ENCODE measurements at places on chromosomes 4 and X.

DNA sequence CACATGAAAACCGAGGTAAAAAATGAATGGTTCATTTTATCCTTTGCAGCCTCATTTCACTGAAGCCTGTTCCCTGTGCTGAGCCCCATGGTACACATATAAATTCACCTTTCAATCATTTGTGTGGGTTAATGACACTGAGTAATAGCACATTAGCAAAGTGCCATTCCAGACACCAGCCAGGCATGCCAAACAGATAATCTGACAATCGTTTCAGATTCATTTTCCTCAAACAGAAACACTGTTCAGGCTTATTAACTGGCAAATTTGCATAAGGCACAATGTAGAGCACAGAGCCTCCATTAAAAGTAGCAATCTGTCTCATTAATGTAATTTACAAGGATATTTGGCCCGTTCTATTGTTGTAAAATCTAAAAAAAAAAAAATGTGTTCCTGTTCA lies 76.2 kb downstream of the UNC5C start:
- no peak for DNase-seq

DNA sequence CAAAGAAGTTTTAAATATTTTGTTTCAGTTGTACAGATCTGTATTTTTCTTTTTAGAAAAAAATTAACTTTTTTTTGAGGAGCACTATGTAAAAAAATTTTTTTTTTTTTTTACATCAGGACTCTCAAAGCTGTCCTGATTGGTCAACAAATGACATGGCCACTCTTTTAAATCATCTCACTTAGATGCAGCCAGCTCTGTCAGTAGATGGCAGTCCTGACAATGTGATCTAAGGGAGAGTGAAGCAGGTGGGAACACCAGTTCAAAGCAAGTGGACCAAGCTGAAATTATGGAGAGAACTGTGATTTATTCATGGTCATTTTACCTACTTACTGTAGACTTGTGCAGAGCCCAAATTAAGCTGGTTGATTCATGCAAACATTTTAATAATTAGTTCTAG lies 174.7 kb upstream of the GPRIN3 start:
- DNase-seq: no peak

- peak; percentile 28 for DNase-seq
Observed at GRCh38 chrX:103012945-103013344, 51.0 kb downstream of the BEX1 start.

- DNase-seq: no peak
Observed at GRCh38 chrX:37302569-37302968, 46.6 kb upstream of the PRRG1 start.

DNA sequence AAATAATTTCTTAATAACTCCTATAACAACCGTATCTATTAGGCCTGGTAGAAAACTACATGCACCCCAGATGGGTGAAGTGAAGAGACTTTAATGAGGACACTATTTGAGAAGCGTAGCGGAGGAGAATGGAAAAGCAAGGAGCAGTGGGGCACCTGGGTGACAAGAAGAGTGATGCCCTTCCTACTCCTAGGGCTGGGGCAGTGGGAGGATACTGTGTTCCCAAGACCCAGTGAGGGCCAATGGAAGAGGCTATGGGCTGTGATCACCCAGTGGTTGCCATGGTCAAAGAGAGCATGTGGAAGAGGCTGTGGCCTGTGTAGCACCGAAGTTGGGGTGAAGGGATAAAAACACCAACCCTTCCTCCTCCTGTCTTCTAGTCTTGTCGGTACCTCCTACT lies 86.5 kb upstream of the SHISA3 start:
- DNase-seq: no peak

DNA sequence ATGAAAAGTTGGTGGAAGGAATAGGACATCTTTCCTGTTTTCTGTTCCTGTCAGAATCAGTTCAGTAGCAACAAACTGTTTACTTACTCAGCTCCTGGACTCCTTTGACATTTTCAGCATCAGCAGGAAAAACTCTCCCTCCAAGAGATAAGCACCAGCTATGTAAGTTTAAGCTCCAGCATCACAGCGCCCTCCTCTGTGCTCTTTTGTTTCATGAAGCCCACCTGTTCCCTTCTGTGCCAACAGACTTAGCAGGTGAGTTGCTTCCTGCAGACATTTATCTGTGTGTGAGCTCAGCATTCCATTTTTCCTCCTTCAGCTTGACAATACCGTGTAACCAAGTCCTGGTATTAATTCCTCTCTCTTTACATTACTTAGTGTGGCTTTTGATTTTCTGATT lies 644.1 kb upstream of the AGA start:
- DNase-seq: no peak

GRCh38 chrX:38606821-38607220 lies 45.5 kb downstream of the TSPAN7 start:
- no peak for DNase-seq

- DNase-seq: no peak
Observed at GRCh38 chrX:46686003-46686645, 72.8 kb downstream of the SLC9A7 start.

GRCh38 chr4:105895583-105896460 lies 551 bp downstream of the NPNT start:
- no peak for DNase-seq

GRCh38 chr4:1403177-1403583 lies 3.1 kb downstream of the NKX1-1 start:
- DNase-seq: no peak

GRCh38 chrX:8848441-8848840 lies 47.3 kb upstream of the FAM9A start:
- DNase-seq: no peak

- DNase-seq: no peak
Observed at GRCh38 chr4:163866728-163867315, 372.3 kb downstream of the TMA16 start.

DNA sequence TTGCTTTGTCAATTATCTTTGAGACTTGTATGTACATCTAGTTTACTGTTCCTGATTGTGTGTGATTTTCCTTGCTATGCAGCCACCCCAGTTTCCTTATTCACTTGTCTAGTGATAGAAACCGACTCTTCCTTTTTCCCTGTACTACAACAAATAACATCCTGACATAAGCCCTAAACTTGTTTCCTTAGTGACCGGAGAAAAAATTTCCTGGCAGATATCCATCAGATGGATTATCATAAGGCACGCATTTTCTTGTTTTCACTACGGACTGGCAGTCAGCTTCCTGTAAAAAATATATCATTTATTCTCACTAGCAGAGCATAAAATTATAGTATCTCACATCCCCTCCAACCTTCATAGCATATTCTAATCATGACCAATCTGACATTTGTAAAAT lies 410.7 kb downstream of the CENPC start:
- DNase-seq: no peak

- DNase-seq: no peak
Observed at GRCh38 chr4:93776386-93777080, 52.0 kb upstream of the ATOH1 start.

- no peak for DNase-seq
Observed at GRCh38 chr4:58111818-58112217, 1001.6 kb upstream of the IGFBP7 start.

- DNase-seq: no peak
Observed at GRCh38 chrX:120813982-120814381, 61.7 kb downstream of the CT47B1 start.

DNA sequence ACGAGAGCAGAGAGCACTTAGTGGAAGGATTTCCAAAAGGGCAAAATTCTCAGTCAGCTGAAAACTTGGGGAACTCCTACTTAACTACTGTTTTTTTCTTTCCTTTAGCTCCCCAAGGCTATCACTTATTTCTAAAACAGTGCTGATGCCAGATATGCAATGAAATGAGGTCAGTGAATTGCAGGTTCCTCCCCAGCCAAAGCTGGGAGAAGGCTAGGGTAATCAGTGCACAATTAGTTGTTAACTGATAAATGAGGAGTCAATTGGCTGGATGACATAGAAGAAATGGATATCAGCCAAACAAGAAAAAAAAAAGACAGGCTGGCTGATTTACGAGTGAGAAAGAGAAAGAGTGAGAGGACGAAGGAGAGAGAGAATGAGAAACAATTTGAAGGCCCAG lies 195.6 kb downstream of the GPC3 start:
- DNase-seq: no peak

GRCh38 chrX:9576059-9576458 lies 111.2 kb downstream of the TBL1X start:
- no peak for DNase-seq

- peak; percentile 10 for DNase-seq
Observed at GRCh38 chrX:113929004-113929403, 654.9 kb upstream of the HTR2C start.

GRCh38 chr4:54384563-54384962 lies 155.5 kb downstream of the PDGFRA start:
- DNase-seq: peak; percentile 14
